ENCODE measurements at places on chromosomes 3 and 15.

GRCh38 chr3:134163096-134163495 is 87.6 kb downstream of the RYK start:
- DNase-seq = no peak

- peak; percentile 43 for DNase-seq
These were observed 75.6 kb downstream of the UBP1 start for GRCh38 chr3:33364531-33365128.

- peak; percentile 37 for DNase-seq
These were observed 73.0 kb downstream of the SUMF1 start for GRCh38 chr3:4394048-4394447.

- no peak for DNase-seq
These were observed 77.7 kb downstream of the CRYGS start for GRCh38 chr3:186466391-186466974.

DNA sequence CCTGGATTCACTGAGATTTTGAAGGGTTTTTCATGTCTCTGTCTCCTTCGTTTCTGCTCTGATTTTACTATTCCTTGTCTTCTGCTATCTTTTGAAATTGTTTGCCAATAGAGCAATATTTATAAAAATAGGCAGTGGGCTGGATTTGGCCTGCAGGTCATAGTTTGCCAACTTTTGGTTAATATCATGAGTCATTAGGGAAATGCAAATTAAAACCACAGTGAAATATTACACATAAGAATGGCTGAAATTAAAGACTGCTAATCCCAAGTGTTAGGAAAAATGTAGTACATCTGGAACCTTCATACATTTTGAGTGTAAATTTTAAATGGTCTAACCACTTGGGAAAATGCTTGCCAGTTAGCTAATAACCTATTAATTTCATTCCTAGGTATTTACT is 56.3 kb downstream of the ABI3BP start:
- DNase-seq = no peak

DNA sequence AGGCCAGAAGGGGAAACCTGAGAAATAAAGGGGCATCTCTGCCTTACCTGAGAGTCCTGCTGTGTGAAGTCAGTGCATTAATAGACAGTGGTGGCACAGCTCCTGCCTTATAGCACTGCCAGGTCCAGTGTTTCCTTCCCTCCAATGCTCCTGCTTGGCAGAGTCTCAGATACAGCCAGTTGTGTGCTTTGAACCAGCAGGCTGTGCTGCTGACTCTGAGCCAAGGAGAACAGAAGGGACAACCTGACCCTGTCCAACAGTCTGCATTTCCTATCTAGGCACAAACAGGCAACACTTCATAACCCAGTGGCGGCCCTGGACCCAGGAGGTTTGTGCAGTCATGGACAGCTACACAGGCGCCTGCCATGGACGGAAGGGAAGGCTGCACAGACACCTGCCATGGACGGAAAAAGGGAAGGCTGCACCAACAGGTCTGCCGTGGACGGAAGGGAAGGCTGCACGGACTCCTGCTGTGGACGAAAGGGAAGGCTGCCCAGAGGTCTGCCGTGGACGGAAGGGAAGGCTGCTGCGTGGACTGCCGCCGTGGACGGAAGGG is 33.9 kb upstream of the PLXNA1 start:
- no peak for DNase-seq

DNA sequence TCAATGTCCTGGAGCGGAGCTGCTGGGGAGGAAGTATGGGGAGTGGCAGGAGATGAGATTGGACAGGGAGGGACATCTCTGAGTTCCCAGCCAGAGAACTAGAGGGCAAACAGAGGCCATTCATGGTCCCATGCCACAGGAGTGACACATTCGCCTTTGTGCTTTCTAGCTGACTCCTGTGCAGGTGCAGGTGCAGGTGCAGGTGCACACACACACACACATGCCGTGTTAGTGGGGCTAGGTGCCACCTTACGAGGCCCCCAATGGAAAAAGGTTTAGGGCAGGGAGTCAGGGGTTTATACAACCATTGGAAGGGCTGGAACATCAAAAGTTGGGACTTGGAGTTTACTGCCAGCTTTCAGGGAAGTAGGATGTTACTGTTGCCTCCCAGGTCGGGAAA is 52.0 kb downstream of the TPRA1 start:
- DNase-seq = no peak

- no peak for DNase-seq
These were observed 233.2 kb downstream of the KLF13 start for GRCh38 chr15:31559786-31560185.

- DNase-seq = no peak
These were observed 120.6 kb downstream of the PPM1L start for GRCh38 chr3:160876643-160877042.

DNA sequence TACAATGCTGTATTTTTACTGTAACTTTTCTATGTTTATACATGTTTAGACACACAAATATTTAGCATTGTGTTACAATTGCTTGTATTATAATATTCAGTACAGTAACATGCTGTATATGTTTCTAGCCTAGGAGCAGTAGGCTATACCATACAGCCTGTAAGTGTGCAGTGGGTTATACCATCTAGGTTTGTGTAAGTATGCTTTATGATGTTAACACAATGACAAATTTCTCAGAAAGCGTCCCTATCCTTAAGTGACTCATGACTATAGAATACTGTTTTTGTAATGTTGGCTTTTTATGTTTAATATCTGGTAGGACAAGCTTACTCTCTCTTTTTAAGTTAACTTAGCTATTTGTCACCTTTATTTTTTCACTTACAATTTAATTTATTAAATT is 127.5 kb upstream of the THRB start:
- DNase-seq = no peak

DNA sequence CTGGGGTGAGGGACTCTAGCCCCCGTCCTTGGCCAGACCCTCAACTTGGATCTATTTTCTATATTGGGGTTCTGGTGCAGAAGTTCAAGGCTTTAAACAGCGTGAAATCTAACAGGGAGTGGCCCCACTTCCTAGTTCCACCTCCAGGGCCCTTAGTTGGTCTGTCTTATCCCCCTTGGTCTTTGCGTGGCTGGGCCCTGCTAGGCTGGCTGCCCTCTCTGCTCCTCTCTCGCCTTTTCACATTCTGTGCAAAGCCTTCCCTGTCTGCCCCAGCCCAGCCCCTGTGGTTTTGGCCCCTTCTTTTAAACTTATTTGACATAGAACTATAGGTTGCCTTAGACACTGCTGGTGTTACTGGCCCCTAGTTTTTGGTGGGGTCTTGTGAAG is 5.6 kb downstream of the PPCDC start:
- DNase-seq = no peak

GRCh38 chr15:95091444-95091843 is 860.1 kb downstream of the MCTP2 start:
- no peak for DNase-seq

GRCh38 chr15:73442421-73442820 is 543 bp upstream of the REC114 start:
- no peak for DNase-seq

GRCh38 chr15:85722374-85723152 is 72.2 kb downstream of the KLHL25 start:
- DNase-seq = no peak

DNA sequence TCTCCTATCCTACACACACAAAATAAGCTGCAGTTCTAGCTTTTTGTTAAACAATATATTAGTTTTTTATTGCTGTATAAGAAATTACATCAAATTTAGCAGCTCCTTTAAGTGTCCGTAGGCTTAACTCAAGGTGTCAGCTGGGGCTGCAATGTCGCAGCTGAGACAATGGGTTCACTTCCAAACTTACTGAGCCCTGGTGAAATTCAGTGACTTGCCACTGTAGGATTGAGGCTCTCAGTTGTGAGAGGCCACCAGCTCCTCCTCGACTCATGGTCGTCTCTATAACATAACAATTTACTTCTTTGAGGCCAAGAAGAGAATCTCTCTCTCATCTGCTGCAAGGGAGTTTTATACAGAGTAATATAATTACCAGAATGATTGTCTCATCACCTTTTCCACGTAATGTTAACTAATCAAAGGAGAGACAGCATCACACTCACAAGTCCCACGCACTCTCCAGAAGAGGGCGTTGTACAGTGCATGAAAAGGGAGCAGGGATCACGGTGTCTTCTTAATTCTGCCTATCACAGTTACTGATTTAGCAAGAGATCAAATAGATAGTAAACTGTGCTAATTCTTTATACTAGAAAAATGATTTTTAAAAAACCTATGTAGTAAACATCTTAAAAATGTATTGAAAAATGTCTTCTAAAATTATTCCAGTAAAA is 735.6 kb upstream of the GBE1 start:
- no peak for DNase-seq

- no peak for DNase-seq
These were observed 116.3 kb upstream of the DAZL start for GRCh38 chr3:16721494-16721893.

GRCh38 chr3:64463981-64464380 is 223.8 kb downstream of the ADAMTS9 start:
- DNase-seq = no peak

DNA sequence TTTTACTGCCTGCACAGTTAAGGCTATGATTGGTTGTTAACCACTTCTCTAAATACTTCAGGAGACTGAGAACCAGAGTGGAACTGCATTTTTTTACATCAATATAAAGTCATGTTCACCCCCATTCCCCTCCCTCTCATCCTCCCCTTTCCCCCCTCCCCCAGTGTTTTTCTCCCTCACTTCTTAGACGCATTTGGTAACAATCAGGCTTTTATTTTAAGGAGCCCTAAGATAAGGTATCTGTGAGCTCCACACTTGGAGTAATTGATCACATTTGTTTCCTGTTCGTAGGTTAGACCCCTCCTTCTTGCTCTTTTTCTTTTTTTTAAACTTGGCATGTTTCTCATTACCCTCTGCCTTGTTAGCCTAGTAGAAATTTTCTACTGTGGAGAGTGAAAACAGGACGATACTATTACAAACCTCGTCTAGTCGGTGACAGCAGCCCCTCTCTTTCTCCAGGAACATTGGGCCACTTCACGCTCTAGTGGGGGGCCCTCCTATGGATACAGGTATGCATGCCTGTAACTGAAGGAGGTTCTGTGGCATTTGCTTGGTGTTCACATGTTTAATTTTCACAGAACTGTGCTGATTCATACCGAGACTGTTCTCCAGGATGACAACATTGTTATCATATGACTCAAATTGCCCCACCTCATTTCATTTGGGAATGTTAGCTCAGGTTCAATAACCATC is 314.4 kb downstream of the MECOM start:
- DNase-seq = peak; percentile 3

- no peak for DNase-seq
These were observed 574.7 kb upstream of the ADAMTS9 start for GRCh38 chr3:65262548-65262947.

DNA sequence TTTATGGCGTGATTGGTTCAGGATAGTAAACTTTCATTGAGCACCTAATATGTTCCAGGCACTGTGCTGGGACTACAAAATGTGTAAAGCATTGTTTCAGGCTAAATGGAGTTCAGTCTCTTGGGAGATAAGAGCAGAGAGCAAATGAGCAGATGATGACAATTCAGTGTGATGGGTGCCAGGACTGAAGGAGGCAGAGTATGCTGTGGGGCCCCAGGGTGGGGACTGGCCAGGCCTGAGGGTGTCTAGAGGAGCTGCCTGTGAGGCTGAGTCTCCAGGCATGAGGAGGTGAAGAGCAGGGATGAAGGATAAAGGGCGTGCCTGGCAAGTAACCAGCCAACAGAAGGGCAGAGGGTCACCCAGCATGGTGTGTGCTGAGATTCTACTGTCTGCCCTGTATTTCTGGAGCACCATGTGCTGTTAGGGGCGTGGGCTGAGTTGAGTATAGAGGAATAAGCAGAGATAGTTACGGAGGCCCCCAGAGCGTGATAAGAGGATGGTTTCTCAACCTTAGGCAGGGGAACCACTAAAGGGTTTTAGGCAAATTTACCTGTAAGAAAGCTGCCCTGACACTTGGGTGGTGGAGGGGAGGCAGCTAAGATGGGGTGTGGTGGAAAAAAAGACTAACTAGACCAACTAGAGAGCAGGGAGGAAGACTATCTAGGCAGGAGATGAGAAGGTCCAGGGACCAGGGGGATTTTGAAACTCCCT is 38.5 kb downstream of the EPHB1 start:
- DNase-seq = no peak

- no peak for DNase-seq
These were observed 80.7 kb upstream of the ZNF280D start for GRCh38 chr15:56813995-56814394.

DNA sequence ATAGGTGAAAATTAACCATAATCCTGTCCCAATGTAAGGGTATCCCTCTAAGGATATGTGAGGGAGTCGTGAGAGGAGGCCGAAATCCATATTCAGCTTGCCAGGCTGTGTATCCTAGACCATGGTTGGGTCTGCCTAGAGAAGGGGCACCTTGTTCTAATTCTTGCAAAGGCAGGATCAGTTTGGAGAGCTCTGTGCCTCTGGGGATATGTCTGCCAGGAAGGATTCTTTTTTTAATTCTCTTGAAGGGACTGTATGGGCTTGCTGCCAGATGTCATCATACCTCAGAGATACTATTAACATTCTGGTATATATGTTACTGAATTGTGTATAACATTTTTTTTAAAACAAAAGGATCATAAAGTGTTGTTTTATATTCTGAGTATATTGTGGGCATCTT is 2.4 kb downstream of the ATP1B3 start:
- DNase-seq = peak; percentile 66

DNA sequence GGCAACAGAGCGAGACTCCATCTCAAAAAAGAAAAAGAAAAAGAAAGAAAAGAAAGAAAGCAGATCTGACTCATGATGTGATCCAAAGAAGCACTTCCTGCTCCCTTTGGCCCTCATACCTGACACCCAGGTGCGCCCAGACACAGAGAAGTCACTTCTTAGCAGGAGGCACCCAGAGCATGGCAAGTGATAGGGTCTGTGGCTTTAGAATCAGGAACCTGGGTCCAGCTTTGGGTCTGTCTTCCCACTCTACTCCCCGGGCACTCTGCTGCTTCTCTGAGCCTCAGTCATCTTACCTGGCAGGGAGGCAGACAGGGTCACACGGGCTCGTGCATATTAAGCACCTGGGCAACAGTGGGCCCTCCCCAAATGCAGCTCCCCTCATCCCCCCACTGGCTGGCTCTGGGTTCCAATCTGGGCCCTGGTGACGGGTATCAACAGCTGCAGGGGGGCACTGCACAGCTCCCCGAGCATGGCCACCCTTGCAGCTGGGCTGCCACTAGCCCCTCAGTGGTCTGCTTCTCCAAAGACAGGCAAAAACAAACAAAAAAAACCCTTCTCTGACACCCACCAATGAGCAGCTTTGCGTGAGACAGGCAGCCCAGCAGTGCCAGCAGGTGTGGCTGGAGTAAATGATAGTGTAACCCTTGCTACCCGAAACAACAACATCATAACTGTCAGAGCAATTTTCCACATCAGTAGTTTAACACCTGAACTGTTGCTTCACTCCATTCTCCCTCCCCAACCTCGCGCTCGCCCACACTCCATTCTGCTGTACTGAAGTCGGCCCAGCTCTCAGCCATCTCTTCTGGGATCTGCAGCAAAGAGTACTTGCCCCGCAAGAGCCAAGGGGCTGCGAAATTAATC is 99.8 kb downstream of the MEGF11 start:
- DNase-seq = no peak

DNA sequence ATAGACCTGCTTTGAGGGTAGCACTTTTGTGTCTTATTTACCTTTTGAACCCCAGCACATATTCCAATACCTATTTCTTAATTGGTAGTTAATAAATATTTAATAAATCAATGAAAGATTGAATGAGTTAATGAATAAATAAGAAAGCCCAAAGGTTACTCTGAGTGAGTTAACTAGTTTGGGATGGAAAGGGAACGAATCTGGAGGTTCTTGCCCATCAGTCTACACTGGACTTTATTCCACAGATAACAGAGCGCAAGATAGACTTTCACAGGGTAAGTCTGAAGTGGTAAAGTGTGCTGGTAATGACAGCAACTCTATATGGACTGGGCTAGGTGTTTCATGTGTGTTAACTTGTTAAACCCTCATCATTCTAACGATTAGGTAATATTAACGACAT is 33.1 kb upstream of the MED12L start:
- DNase-seq = no peak

GRCh38 chr15:70856884-70857561 is 3.1 kb upstream of the LARP6 start:
- peak; percentile 100 for DNase-seq
